Stimulated activated CD4-positive, alpha-beta T cell treated with anti-CD3 and anti-CD28 coated beads, Interleukin-15, amount 100 ng/mL, for 48 hours (primary cell): ENCODE measurements at places on chromosomes 16 and 17.

DNA sequence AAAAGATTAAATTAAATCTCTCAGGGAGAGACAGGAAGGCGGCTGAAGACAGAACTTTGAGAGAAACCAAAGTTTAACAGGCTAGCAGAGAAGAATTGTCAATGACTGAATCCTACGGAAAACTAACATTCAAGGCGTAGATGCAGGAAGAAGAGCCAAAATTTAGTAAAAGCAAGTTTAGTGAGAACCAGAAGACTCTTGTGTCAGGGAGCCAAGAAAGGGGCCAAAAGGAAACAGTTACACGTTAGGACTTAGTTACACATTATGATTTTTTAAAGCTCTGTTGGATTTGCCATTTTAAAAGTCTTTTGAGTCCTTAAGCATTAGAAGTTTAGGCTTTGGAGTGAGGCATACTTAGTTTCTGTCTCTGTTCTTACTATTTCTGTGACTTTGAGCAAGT, 164.6 kb downstream of the CHD9 start:
- DNase-seq = no peak

DNA sequence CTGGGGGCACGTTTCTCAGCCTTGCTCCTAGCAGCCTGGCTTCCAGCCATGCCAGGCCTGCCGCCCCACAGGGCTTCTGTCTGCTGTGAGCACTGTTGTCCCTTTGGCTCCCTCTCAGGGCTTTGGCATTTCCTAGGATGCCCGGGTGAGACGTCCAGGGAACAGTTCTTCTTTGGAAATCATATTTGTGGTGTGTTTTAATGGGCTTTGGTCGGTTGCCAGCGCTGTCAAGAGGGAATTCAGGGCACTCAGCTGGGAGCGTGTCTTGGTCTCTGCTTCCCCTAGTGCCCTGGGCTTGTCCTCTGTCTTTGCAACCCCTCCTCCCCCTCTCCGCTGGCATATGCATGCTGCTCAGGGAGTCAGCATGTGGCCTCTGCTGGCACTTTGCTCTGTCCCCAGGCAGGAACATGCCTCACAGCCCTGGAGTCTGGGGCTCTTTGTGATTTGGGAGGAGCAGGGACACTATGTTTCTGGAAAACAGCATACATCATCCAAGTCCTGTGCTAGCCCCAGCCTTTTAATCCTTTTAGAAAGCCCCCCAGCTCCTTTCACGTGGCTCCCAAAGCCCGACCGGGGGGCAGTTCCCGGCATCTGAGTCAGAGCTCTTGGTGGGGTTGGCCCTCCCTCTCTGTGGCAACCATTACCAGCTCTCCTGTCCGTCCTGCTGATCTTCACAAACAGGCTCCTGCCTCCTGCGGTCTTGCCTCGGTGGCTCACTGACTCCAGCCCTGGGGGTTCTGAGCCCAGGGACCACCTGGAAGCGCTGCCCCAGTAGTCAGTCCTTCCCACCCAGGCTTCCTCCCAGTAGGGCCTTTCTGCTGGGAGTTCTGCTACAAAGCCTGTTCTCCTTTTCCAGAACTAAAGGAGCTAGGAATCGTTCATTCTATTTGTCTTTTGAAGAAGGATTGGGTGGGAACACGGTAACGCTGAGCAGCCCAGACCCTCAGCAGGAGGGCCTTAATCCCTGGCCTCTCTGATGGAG, 26.7 kb downstream of the SAP30BP start:
- no peak for DNase-seq

- DNase-seq = no peak
Measured at GRCh38 chr16:89139907-89140361, 31.6 kb upstream of the CDH15 start.

- no peak for DNase-seq
Measured at GRCh38 chr17:14704121-14704520, 403.2 kb downstream of the HS3ST3B1 start.

GRCh38 chr17:31736855-31737625, 122.0 kb downstream of the COPRS start:
- no peak for DNase-seq

DNA sequence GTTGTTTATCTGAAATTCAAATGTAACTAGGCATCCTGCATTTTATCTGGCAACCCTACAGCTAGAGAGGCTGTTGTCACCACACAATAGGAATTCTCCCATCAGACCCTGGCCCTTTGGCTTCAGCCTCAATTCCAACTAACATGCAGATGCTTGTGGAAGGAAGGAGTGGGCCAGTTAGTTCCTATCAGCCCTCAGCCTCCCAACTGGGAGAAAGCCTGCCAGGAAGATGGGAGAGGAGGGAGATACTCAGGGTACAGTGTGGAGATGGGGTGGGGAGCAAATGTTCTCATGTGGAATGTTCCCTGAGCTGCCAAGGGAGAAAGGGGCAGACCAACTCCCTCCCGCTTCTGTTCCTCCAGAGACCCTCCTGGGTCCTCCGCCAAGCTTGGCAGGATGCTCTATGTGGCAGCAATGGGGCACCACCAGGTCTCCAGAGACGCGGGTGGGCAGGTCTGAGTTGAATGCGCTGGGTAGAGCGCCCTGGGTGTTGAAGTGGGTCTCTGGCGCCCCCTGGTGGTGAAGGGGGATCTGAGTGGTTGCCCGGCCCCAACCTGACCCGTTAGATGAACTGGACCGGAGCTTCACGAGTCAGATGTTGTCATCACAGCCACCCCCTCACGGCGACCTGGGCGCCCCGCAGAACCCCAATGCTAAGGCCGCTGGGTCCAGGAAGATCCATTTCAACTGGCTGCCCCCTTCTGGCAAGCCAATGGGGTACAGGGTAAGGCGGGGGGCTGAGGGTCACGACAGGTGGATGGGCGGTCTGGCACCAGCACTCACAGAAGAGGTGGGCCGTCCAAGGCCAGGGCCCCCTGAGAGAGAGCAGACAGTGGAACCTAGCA, 15.2 kb downstream of the GALK1 start:
- peak; percentile 81 for DNase-seq

GRCh38 chr16:14449790-14450480, 180.1 kb downstream of the PARN start:
- DNase-seq = no peak

GRCh38 chr17:37507111-37507510, 17.4 kb downstream of the DUSP14 start:
- DNase-seq = no peak

- DNase-seq = no peak
Measured at GRCh38 chr17:8966926-8967325, 1.4 kb upstream of the PIK3R5 start.

GRCh38 chr16:75590920-75591843, 25.0 kb downstream of the GABARAPL2 start:
- DNase-seq = no peak

GRCh38 chr16:12917246-12917645, 15.8 kb downstream of the SHISA9 start:
- no peak for DNase-seq

- DNase-seq = peak; percentile 11
Measured at GRCh38 chr16:75064403-75065148, 52.0 kb downstream of the LDHD start.

- DNase-seq = no peak
Measured at GRCh38 chr17:38719943-38720641, 10.0 kb upstream of the CISD3 start.

DNA sequence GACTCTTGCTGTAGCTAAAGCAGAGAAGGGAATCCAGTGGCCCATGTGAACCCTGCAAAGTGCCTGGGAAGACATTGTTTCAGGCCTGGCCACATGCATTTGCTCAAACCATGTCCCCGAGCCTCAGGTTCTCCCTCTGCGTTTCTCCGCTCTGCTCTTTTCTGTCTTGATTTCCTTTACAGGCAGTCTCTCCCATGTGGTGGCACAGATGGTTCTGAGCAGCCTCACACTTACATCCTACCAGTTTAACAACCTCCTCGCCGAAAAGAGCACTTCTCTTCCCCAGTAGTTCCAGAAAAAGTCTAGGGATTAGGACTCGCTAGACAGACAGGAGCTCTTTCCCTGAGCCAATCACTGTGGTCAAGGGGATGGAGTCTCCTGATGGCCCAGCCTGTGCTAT, 28.3 kb upstream of the MYH10 start:
- DNase-seq = no peak

- no peak for DNase-seq
Measured at GRCh38 chr16:81694494-81695280, 84.4 kb upstream of the PLCG2 start.

DNA sequence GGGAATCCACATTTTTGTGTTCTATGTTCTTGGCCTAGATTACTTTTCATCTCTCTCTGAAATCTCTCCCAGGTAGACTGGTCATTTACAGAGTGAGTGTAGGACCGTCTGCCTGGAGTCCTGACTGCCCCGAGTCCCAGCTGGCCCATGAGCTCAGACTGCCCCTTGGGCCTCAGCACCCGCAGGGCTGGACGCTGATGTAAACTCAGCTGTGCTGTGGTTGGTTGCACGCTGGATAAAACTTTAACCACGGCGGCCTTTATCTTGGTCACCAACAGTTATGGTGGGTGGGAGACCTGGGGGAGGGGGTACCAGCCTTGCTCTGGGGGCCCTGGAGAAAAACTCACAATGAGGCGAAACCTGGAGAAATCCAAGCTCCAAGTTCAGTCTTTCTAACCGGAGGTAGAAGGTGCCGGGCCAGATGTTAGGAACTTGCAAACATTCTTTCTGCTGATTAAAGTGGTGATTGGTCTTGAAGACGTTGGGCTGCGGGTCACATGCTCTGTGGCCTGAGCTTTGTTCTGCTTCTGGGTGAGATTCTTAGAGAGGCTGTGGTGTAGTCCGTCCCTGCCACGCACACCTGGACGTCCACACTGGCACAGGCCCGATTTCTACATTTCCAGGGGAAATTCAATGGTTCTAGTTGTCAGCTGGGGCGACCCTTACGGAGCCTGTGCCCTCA, 6.9 kb downstream of the METRNL start:
- DNase-seq = no peak

- DNase-seq = no peak
Measured at GRCh38 chr16:30548416-30549253, 9.5 kb downstream of the ZNF764 start.

GRCh38 chr17:45814622-45815606, 29.8 kb upstream of the SPPL2C start:
- DNase-seq = no peak

DNA sequence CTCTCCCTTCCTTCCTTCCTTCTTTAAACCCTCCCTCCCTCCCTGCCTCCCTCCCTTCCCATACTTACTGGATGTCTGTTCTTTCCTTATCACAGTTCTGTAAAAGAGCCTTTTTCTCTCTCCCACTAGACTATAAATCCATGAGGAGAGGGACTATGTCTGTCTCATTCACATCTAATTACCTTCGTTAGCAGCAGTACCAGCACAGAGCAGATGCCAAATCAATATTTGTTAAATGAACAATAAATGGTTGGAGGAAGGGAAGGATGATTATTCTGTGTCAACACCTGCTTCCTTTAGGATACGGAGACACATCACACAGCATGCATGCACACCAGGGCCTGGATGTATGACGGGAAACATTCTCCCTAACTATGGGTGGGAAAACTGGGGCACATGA, 94.2 kb downstream of the DNAH3 start:
- DNase-seq = no peak

- DNase-seq = no peak
Measured at GRCh38 chr17:8711291-8711690, 33.3 kb downstream of the CCDC42 start.

DNA sequence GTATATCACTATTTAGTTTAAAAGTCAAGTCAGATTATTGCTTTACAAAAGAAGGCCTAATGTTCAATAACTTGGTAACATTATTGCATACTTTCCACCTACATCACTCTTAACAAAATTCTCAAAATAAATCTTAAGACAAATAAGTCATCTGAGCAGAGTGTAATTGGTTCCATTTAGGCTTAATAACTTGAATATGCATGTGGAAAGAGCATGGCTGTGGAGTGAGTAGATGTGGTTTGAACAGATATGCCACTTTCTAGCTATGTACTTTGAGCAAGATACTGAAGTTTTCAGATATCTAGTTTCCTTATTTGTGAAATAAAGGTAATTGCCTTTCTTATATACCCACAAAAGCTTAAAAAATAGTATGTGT, 6.7 kb upstream of the EVI2A start:
- no peak for DNase-seq

- DNase-seq = no peak
Measured at GRCh38 chr16:8644211-8645140, 23.0 kb downstream of the METTL22 start.

GRCh38 chr17:42920922-42921321, 20.3 kb downstream of the G6PC1 start:
- DNase-seq = no peak

- no peak for DNase-seq
Measured at GRCh38 chr17:35238821-35239220, 4.1 kb upstream of the SLFN5 start.

GRCh38 chr16:85221771-85222154, 109.5 kb upstream of the CIBAR2 start:
- DNase-seq = no peak

DNA sequence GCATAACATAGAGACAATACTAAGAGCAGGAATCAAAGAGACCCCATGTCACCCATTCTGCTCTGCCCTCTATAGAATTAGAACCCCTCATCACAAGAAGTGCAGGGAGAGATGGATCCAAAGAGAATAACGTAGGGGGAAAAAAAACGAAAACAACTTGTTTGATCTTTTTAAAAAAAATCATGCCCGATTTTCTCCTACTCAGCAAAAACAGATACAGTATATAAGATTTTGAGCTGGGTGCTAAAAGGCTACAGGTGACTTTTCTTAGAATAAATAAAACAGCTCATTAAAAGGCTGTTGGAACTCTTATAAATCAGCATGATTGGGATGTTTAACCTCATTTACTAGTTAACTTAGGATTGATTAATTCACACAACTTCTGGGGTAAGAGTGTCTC, 17.4 kb downstream of the UBN1 start:
- no peak for DNase-seq
